ENCODE measurements at places on chromosomes 2 and 18. TPM values are rescaled to one million over a fixed set of nuclear protein-coding genes. Genes with fewer than 3 reads are reported as not detected.
A peak's percentile ranks its signal among the peaks of the same experiment; 100 is the strongest.

- no peak for DNase-seq
Measured at GRCh38 chr2:216328347-216328746, 43.9 kb downstream of the MARCHF4 start.

GRCh38 chr2:21372654-21373053 lies 248.9 kb downstream of the TDRD15 start:
- no peak for DNase-seq

GRCh38 chr2:214193943-214194342 lies 216.9 kb upstream of the VWC2L start:
- DNase-seq = no peak

- DNase-seq = no peak
Measured at GRCh38 chr2:16257322-16258028, 317.1 kb downstream of the MYCN start.

The TBR1 gene
- under 0.01 TPM for total RNA-seq

The SPATA3 gene
- not detected for total RNA-seq

DNA sequence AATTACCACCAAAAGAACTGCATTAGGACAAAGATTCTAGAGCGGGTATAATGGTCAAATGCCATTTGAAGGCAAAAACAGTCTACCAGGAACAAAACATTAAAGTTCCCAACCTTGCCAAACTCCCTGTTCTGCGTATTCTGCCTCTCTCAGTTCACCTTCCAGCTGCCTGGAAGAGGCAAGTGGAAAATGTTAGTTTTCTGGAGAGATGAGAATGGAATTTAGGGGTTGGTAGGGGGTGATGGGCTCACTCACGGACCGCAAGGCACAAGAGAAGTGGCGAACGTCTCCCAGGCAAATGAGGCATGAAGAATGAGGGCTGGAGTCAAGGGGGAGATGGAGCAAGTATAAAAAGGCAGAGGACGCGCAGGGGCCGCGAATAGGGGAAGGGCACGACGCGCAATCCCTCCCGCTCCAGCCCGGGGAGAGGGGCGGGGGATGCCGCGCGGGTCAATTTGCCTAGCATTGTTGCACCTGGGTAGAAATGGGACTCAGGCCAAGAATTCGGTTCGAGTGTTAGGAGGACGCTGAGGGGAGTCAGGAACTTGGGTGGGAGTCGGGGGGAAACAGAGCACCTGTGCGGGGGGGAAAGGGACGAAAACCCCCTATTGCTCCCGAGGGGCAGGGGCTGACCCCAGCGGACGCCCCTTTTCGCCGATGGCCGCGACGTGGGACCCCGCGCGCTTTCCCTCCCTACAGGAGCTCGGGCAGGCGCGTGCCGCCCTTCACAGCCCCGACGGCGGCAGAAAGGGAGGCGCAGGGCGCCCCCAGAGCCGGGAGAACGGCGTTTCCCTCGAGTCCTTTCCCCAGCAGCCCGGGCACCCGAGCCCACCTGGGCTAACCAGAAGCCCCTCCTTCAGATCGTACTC lies 573 bp downstream of the PAIP2B start:
- no peak for DNase-seq

- no peak for DNase-seq
Measured at GRCh38 chr18:58726671-58727070, 55.4 kb downstream of the MALT1 start.

The OTOF gene
- total RNA-seq = 20.7 TPM

- peak; percentile 42 for DNase-seq
Measured at GRCh38 chr2:163345795-163346573, 389.8 kb downstream of the FIGN start.

The CDK5R2 gene
- total RNA-seq = not detected

DNA sequence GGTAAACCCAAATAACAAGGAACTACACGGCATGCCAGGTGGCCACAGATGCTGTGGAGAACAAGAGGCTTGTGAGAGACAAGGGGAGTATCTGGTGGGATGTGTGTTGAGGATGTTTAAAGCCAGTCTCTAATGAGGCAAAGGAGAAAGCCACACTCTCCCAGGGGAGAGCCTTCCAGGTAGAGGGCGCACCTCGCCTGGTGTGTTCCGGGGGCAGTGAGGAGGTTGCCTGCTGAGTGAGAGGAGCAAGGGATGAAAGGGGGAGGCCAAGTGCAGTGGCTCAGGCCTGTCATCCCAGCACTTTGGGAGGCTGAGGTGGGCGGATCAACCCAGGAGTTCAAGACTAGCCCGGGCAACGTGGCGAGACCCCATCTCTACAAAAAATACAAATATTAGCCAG lies 16.2 kb downstream of the SAG start:
- DNase-seq = no peak

DNA sequence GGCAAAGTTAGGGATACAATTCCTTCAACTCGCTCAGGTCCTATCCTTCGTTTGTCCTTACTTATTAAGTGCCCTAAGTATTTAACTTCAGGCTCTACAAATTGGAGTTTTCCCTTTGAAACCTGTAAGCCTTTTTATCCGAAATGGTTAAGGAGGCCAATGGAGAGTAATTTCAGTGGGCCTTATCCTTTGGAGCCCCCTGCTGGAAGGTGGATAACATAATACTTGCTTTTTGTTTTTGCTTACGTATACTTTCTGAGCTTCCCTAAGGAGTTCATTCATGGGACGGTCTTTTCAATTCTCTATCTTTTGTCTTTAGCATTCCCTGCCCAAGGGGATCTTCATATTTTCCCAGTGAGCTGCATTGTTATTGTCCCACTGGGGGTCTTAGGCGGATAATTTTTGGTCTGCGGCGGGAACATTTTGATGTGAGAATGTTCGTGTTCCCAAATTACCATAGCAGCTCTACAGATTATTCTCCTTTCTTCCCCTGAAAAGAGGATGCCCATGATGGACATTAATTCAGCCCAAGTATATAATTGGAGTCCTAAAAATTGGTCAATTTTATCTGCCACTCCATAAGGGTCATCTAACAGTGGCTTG lies 34.4 kb upstream of the TRAPPC8 start:
- peak; percentile 38 for DNase-seq

GRCh38 chr2:12721566-12722446 lies 5.1 kb downstream of the TRIB2 start:
- DNase-seq = no peak

DNA sequence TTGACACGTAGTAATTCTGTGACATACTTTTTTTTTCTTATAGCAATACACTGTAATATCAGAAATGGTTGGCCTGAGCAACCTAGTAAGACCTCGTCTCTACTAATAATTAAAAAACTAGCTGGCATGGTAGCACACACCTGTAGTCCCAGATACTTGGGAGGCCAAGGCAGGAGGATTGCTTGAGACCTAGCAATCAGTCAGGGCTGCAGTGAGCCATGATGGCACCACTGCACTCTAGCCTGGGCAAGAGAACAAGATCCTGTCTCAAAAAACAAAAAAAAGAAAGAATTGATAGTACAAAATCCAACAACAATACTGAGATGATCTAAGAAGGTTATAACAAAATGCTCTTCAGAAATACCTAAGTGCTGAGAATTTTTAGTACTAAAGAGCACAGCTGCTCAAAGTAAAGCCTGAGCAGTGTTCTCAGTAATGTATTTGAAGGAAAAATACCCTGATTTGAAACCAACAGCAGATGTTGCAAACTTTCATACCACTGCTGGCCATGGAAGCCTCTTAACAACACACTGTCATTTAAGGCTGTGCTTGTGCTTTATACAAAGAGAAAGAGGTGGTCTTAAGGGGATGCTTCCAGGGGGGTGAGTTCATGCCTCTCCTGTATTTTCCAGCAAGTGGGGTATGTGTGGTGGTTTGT lies 132.6 kb upstream of the CDCA7 start:
- no peak for DNase-seq

DNA sequence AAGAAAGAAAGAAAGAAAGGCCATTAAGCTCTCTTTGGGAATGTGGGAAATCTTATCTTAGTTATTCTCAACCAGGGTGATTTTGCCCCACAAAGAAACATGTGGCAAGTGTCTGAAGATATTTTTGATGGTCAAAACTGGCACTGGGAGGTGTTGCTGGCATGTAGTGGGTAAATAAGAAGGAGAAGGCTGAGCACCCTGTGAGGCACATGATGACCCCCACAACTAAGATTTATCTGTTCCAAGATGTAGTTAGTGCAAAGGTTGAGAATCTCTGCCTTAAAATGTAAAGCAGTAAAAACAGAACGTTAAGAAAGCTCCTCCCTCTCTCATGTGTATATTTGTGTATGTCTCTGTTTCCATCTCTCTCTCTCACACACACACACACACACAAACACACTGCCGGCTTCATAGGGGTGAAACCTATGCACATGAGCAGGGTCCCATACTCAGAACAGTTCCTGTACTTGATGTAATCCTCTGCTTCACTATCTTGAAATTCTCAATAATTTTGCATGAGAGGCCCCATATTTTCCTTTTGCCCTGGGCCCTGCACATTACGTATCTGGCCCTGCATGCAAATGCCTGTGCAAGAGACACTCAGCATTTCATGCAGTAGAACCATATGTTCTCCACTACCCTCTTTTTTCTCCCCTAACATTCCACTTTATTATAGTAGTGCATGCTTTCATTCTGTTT lies 94.3 kb downstream of the MREG start:
- DNase-seq = no peak

The ANKRD53 gene
- 0.13 TPM for total RNA-seq

The AQP12A gene
- not detected for total RNA-seq

GRCh38 chr2:74001781-74002504 lies 17.2 kb downstream of the TET3 start:
- no peak for DNase-seq

The TMEFF2 gene
- not detected for total RNA-seq

- no peak for DNase-seq
Measured at GRCh38 chr2:205609113-205609512, 73.2 kb upstream of the NRP2 start.

DNA sequence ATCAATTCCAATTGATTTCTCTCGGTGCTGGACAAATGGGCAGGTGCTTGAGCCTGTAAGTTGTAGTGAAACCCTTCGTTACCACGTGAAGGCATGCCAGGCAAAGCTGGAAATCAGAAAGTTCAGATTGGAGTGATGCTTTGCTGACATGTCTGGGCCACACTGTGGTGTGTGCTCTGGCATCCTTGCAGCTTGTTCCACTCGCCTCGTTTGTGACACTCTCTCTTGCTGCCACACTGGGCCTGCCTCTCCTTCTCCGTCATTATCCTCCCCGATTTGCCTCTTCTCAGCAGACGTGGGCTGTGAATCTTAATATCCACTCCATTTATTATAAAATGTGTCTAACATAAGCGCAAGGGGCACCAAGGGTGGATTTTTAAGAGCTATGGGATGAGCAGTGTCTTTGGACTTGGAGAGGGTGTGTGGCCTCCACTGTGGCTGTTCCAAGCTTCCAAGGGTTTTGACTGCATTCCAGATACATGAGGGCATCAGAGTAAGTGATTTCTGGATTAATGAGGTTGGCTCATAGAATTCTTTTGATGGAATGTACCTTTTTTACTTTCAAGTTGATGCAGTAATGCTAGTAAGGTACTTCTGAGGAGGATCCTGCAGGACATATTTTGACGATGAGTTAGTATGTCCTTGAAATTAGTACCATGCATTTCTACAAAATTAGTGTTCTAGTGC lies 238.8 kb downstream of the TPGS2 start:
- no peak for DNase-seq

DNA sequence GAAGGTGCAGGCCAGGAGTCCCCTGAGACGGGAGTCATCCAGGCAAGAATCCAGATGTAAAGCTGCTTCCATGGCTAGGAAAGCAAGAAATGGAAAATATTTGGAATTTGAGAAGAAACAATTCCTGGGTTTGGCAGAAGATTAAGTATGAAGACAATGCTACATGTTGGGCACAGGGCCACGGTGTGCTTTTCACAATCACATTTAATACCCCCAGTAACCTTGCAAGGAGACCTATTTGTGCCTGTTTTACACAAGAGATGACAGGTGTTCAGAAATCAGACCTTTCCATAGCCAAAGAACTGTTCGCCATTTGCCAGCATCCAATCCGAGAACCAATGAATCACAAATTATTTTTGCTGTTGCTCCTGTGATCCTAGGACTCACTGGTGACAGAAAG lies 50.5 kb downstream of the KCTD1 start:
- no peak for DNase-seq

- peak; percentile 3 for DNase-seq
Measured at GRCh38 chr2:235170016-235170415, 218.2 kb downstream of the SH3BP4 start.

DNA sequence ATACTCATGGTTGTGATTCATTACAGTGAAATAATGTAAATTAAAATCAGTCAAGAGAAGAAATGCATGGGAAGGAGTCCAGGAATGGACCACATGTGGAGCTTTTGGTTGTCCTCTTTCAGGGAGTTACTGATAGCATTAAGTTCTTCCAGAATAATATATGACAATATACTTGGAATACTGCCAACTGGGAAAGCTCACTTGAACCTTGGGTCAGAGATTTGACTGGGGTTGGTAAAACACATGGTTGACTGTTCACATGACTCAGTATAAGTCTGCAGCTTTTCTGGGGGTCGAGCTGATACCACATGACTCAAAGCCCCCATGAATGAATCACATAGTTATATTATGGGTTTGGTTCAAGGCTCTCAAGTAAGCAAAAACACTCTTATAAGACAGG lies 1109.0 kb upstream of the CHAC2 start:
- DNase-seq = no peak

- peak; percentile 94 for DNase-seq
Measured at GRCh38 chr2:61255580-61256437, 93.8 kb downstream of the C2orf74 start.

The ANKRD44 gene
- 3.6 TPM for total RNA-seq

DNA sequence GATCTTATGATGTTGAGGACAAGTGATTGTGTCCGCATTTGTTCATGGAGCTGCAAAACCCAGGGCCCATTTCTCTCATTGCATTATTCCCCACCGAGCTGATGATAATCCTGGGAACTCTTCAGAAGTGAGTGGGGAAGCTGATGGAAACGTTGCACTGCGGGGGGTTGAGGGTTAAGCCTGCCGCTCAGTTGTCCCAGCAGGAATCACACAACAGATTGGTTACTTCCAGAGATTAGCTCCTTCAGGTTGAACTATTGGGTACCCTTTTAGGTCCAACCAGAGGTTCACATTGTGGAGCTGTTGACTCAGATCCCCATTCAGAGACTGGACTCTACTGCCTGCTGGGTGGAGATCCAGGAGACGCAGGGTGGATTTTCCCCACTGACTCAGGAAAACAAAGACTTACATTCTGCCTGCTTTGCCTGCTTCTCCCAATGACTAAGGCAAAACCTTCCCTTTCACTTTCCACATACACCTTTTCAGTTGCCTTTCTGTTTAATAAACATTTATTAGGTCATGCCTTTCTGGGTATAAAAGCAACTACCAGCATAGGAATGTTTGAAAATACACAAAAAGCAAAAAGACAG lies 286.4 kb downstream of the TXNL1 start:
- no peak for DNase-seq

DNA sequence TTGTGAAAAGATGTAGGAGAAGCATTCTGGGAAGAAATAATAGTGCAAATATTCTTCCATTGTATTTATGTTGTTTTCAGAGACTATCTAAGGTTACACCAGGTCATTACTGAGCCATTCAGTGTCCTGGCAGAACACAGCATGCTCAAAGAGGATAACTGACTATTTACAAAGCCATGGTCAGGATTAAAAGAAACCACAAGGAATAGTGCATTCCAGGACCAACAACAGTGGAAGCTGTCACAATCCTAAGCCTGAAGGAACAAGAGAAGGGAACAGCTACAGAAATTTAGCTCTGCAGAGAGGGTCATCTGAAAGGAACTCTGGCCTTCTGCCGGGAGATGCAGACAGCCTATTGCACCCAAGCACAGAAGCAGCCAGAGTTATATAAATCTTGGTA lies 116.7 kb downstream of the DSC3 start:
- no peak for DNase-seq

- DNase-seq = no peak
Measured at GRCh38 chr2:203898657-203899056, 31.1 kb downstream of the CTLA4 start.
